Activated CD8-positive, alpha-beta memory T cell treated with anti-CD3 and anti-CD28 coated beads, Interleukin-2, amount 10 ng/mL, durations not matched to agents 7 days and 5 days (primary cell): ENCODE measurements at places on chromosomes 6 and 20. TPM values are rescaled to one million over a fixed set of nuclear protein-coding genes. Genes with fewer than 3 reads are reported as not detected.

VSX1 gene
- not detected for total RNA-seq

TFAP2C gene
- total RNA-seq = not detected

ADGRG6 gene
- 0.52 TPM for total RNA-seq

ITCH gene
- total RNA-seq = 57.9 TPM

GFOD1 gene
- 10.6 TPM for total RNA-seq

OPRL1 gene
- total RNA-seq = 0.75 TPM

CNKSR3 gene
- total RNA-seq = not detected

- H3K27me3 ChIP-seq = no peaks in the 10 kb centered on the region
- H3K4me1 ChIP-seq = no peaks in the 10 kb centered on the region
- H3K27ac ChIP-seq = no peak overlapping the region
- no peak for DNase-seq
- no peak overlapping the region for H3K4me3 ChIP-seq
Measured at GRCh38 chr6:122869437-122870024, 80.5 kb downstream of the SMPDL3A start.

- no peak overlapping the region for H3K4me3 ChIP-seq
- no peaks in the 10 kb centered on the region for H3K36me3 ChIP-seq
- H3K27me3 ChIP-seq = no peaks in the 10 kb centered on the region
- H3K27ac ChIP-seq = no peak overlapping the region
Measured at GRCh38 chr6:53805016-53805415, 10.2 kb downstream of the LRRC1 start.

GRCh38 chr6:76552268-76552667 is 479.8 kb upstream of the IMPG1 start:
- DNase-seq = no peak
- no peak overlapping the region for H3K4me3 ChIP-seq
- no peaks in the 10 kb centered on the region for H3K4me1 ChIP-seq
- H3K27ac ChIP-seq = no peak overlapping the region

DNA sequence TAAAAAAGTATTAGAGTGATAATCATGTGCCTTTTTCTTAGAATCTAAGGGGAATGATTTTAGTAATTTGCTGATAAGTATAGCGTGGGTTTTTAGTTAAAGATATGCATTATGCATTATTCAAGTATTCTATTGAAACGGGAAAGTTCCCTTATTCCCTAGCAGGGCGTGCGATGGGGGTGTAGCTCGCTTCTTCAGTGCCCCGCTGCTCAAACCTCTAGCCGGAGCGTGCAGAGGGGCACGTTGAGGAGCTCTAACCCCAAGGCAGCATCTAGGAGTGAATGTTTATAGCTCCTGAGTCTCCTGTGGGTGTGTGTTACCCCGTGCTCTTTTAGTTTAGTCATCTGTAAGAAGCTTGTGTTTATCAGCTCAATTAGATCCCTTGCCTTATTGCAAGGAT is 1339.5 kb upstream of the MAP3K7 start:
- H3K4me1 ChIP-seq = no peaks in the 10 kb centered on the region
- H3K4me3 ChIP-seq = no peak overlapping the region
- no peak overlapping the region for H3K27ac ChIP-seq

GRCh38 chr6:42532038-42532669 is 31.7 kb upstream of the UBR2 start:
- no peak overlapping the region for H3K27ac ChIP-seq
- no peaks in the 10 kb centered on the region for H3K4me1 ChIP-seq
- no peaks in the 10 kb centered on the region for H3K36me3 ChIP-seq
- H3K4me3 ChIP-seq = no peak overlapping the region

DNA sequence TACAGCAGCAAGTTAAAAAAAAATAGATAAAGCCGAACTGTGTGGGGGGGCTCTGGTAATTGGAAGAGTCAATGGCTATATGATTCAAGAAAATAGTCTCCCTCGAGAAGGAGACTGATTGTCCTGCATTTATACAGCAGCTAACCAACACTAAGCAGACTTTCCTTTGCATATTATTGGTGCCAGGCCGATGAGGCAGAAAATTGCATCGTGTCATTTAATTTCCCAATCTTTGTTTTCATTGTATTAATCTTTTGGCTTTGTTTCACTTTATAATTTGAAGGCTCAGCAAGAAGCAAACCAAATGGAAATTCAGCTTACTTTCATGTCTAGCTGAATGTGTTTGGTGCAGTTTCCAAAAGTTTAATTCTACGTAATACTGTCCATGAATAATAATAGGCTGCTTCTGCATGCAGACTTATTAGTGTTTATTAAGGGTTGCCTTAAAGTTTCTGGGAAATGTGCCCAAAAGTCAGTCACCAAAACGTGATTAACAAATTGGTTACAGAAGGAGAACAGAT is 258.5 kb downstream of the HACE1 start:
- H3K4me3 ChIP-seq = no peak overlapping the region
- H3K4me1 ChIP-seq = peaks cover 11% of the 10 kb centered on the region
- H3K27me3 ChIP-seq = peaks cover 19% of the 10 kb centered on the region
- no peak overlapping the region for H3K27ac ChIP-seq
- no peaks in the 10 kb centered on the region for H3K36me3 ChIP-seq
- no peak for DNase-seq

DNA sequence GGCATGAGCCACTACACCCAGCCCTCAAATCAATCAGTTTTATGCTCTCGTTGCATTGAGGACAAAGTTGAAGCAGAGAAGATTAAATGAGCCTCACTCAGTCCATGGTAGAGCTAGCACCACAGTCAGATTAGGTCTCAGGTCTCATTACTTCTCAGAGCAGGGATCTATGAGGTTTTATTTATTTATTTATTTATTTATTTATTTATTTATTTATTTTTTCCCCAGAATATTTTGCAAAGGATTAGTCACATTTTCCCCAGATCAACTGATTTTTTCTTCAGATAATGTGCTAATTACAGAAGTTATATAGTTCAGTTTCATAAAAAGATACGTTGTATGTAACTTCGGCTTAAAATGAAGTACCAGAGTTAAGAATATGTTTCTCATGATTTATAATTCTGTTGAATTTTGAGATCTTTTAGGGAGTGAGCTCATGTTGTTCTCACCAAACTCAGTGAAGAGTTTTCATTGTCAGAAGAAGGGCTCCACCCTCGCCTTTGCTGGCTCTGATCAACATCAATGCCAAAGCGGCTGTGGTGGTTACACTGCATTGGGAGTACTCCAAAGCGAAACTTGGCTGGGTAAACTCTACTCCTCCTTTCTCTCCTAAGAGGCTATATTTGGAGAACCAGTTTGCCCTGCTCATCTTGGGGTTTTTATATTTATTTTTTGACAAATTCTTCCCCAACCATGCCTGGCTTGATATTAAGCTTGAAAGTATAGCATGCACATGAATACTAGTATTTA is 12.9 kb upstream of the ID4 start:
- no peaks in the 10 kb centered on the region for H3K36me3 ChIP-seq
- H3K4me1 ChIP-seq = no peaks in the 10 kb centered on the region
- no peak overlapping the region for H3K27ac ChIP-seq
- DNase-seq = no peak
- no peak overlapping the region for H3K4me3 ChIP-seq
- H3K27me3 ChIP-seq = no peaks in the 10 kb centered on the region

- H3K27me3 ChIP-seq = no peaks in the 10 kb centered on the region
- DNase-seq = no peak
- H3K4me3 ChIP-seq = no peak overlapping the region
- peaks cover 4% of the 10 kb centered on the region for H3K4me1 ChIP-seq
Measured at GRCh38 chr20:25479638-25480037, 72.2 kb downstream of the GINS1 start.

GRCh38 chr20:56222945-56223344 is 25.6 kb upstream of the MC3R start:
- H3K27me3 ChIP-seq = no peaks in the 10 kb centered on the region
- H3K4me1 ChIP-seq = no peaks in the 10 kb centered on the region
- DNase-seq = no peak
- no peak overlapping the region for H3K27ac ChIP-seq
- H3K36me3 ChIP-seq = no peaks in the 10 kb centered on the region

- H3K27ac ChIP-seq = no peak overlapping the region
- DNase-seq = no peak
- peaks cover 8% of the 10 kb centered on the region for H3K4me1 ChIP-seq
- H3K27me3 ChIP-seq = no peaks in the 10 kb centered on the region
Measured at GRCh38 chr6:144161975-144162374, 11.7 kb downstream of the STX11 start.

- no peaks in the 10 kb centered on the region for H3K4me1 ChIP-seq
- peaks cover 16% of the 10 kb centered on the region for H3K27me3 ChIP-seq
- no peak overlapping the region for H3K27ac ChIP-seq
- no peak overlapping the region for H3K4me3 ChIP-seq
- no peaks in the 10 kb centered on the region for H3K36me3 ChIP-seq
Measured at GRCh38 chr6:79810185-79810705, 137.1 kb downstream of the ELOVL4 start.

DNA sequence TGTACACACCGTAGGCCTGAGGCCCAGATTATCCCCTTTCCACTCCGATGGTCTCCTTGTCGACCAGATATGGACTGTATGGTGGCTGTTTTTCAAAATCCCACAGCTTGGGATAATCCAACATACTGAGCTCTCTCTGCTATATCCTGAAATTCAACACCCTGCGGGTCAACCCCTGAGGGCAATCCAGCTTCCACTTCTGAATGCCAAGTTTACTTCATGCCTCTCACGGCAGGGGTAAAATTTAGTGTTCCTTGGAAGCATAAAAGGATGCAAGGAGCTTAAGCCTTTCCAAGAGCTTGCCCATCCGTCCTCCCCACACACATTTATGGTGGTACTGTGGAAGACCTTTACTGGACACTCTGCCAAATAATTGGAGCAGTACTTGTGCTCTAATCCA is 90.7 kb downstream of the PLG start:
- H3K4me1 ChIP-seq = peaks cover 8% of the 10 kb centered on the region
- H3K4me3 ChIP-seq = no peak overlapping the region

DNA sequence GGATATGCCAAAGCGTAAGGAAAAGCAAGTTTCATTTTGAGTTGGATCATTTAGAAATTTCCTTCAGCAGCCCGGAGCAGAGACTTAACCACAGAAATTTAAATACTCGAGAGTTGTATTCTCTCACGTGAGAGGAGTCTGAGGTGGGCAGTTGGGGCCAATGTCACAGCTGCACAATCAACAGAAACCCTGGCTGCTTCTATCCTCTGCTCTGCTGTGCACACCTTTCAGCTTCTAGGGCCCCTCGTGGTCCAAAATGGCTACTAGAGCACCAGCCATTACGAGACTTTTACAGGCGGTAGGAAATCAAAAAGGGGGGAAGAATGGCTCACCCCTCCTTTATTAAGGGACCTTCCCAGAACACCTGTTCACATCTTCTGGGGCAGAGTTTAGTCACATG is 153.9 kb downstream of the TAF4 start:
- H3K36me3 ChIP-seq = no peaks in the 10 kb centered on the region
- H3K4me3 ChIP-seq = no peak overlapping the region
- peaks cover 8% of the 10 kb centered on the region for H3K27me3 ChIP-seq
- H3K4me1 ChIP-seq = peaks cover 18% of the 10 kb centered on the region
- no peak overlapping the region for H3K27ac ChIP-seq
- no peak for DNase-seq
